ENCODE measurements at places on chromosomes 3 and 15. TPM values are rescaled to one million over a fixed set of nuclear protein-coding genes. Genes with fewer than 3 reads are reported as not detected.

The POLG gene
- 95.7 TPM for total RNA-seq

GRCh38 chr15:74270854-74271520 is 34.9 kb downstream of the CCDC33 start:
- DNase-seq = no peak
- H3K27me3 ChIP-seq = peaks cover 28% of the 10 kb centered on the region
- H3K27ac ChIP-seq = no peak overlapping the region
- H3K4me3 ChIP-seq = no peak overlapping the region
- no peaks in the 10 kb centered on the region for H3K36me3 ChIP-seq
- no peaks in the 10 kb centered on the region for H3K4me1 ChIP-seq

GRCh38 chr15:101062471-101063171 is 143.5 kb downstream of the LRRK1 start:
- H3K27ac ChIP-seq = no peak overlapping the region
- H3K4me1 ChIP-seq = peaks cover 15% of the 10 kb centered on the region
- no peak overlapping the region for H3K4me3 ChIP-seq
- peaks cover 69% of the 10 kb centered on the region for H3K36me3 ChIP-seq
- peak; percentile 77 for DNase-seq

The BTLA gene
- total RNA-seq = 18.0 TPM

DNA sequence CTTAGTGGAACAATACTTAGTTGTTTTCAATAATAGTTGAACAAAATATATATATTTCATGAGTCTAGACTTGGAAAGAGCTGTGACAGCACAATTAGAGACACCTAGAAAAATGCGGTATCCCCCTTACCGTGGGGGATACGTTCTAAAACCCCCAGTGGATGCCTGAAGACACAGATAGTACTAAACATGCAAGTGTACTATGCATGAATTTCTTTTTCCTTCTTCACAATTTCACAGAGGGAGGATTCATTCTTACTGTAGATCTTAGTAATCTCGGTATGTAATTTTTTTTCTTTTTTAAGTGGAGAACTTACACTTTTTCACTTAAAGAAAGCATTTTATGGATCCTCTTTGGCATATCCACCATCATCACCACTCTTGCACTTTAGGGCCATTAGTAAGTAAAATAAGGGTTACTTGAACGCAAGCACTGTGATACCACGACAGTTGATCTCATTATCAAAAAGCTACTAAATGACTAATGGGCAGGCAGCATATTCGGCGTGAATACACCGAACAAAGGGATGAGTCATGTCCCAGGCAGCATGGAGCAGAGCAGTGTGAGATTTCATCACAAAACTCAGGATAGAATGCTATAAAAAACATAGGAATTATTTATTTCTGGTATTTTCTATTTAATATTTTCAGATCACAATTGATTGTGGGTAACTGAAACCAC is 72.3 kb upstream of the ZNF280D start:
- no peak for DNase-seq
- H3K4me3 ChIP-seq = no peak overlapping the region
- no peaks in the 10 kb centered on the region for H3K27me3 ChIP-seq

DNA sequence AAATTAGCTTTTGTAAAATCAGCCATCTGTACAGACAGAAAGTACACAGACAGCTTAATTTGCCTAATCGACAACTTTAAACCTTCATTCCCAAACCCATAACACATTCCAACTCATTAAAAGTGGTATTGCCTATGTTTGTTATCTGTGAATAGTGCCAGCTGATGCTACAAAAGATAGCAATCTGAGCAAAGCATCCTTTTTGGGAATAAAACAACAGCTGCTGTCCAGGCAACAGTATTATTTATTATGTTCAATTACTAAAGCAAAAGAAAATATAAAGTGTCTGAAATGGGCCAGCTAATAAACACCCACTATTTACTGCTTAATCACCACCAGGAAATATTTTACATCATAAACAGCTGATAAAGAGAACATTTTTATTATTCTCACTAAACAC is 134.8 kb upstream of the ABI3BP start:
- H3K4me1 ChIP-seq = no peaks in the 10 kb centered on the region
- H3K4me3 ChIP-seq = no peak overlapping the region
- no peak overlapping the region for H3K27ac ChIP-seq
- H3K36me3 ChIP-seq = no peaks in the 10 kb centered on the region
- no peak for DNase-seq
- H3K27me3 ChIP-seq = peaks cover 6% of the 10 kb centered on the region

DNA sequence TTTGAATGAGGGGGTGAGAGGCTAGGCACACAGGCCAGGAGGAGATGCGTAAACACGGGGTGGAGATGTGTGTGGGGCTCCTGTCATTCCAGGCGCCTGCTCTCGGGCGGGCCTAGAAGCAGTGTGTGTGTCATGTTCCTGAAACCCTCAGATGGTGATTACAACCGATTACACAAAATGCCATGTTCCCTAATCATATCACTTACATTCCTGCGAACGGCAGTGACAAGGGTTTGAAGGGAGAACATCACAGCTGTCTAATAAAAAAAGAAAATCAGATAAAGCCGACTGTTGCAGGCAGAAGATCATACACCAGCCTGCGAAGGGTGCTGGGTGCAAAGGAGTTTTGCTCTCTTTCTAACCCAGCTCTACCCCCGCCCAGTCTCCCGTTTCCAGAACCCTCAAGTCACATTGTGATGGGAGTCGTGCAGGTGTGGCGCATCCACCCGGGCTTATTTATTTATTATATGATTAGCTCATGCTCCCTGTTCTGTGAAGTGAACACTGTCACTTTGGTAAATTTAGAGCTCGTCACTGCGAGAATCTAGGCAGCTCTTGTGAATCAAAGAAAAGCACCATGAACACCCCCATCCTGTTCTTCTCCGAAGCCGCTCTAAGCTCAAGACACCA is 140.3 kb downstream of the NR2F2 start:
- H3K4me1 ChIP-seq = no peaks in the 10 kb centered on the region

- no peak overlapping the region for H3K4me3 ChIP-seq
- H3K4me1 ChIP-seq = peaks cover 48% of the 10 kb centered on the region
- no peak for DNase-seq
- H3K36me3 ChIP-seq = no peaks in the 10 kb centered on the region
Observed at GRCh38 chr15:45585069-45585791, 1.9 kb upstream of the BLOC1S6 start.

DNA sequence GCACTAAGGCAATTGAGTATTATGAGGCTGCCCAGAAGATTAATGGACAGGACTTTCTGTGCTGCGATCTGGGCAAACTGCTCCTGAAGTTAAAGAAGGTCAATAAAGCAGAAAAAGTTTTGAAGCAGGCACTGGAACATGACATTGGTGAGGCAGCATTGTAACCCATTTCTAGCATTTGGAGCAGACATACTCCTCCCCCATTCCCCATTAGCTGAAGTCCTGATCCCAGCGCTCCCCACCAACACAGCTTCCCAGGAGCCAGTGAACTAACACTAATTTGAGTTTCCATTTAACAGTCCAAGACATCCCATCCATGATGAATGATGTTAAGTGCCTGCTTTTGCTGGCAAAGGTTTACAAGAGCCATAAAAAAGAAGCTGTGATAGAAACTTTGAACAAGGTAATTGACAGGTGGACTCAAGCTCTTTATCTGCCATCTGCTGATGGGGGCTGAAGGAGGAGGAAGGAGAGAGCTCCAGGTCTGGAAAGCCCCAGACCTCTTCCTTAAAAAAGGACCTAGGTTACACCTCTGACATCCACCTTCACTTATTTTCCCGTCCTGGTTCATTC is 22.6 kb downstream of the CSRNP1 start:
- no peak for DNase-seq
- H3K4me1 ChIP-seq = peaks cover 50% of the 10 kb centered on the region
- H3K4me3 ChIP-seq = no peak overlapping the region
- no peaks in the 10 kb centered on the region for H3K27me3 ChIP-seq
